ENCODE measurements at places on chromosomes 3 and 15. TPM values are rescaled to one million over a fixed set of nuclear protein-coding genes. Genes with fewer than 3 reads are reported as not detected.

DNA sequence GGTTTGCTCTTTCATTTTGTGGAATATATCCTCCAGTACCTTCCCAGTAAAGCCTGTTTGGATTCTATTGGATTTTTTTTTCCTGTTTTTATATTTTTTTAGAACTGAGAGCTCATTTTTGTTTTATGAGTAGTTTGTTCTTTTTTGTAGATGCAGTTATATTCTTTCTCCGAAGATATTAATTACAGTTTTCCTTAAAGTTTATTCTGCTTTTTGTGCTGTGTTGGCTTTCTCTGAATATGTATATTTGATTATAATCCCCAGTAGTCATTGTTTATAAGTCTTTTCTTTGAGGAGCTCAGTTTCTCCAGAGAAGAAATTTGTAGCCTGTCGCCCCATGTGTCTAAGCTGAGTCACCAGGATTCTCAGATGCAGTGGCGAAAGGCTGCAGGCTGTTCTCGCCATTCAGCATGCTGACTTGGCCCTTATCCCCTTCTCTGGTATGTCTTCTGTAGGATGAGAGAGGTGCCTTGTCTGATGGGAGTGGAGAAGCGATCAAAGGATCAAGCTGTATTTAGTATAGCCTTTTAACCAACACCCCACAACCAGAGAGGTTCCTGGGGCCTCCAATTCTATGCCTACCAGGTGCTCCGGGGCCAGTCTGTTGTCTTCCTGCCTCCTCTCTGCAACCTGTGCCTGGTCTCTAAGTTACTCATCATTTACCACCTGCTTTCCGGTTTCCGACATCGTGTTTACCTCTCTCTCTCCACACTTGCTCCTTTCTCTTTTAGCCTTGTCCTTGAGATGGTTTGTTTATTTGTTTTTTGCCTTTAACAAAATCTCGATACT is 31.7 kb upstream of the MFSD1 start:
- H3K4me3 ChIP-seq, result no peak overlapping the region
- no peaks in the 10 kb centered on the region for H3K4me1 ChIP-seq
- H3K36me3 ChIP-seq, result no peaks in the 10 kb centered on the region
- H3K27ac ChIP-seq, result no peak overlapping the region
- H3K27me3 ChIP-seq, result no peaks in the 10 kb centered on the region

ARHGAP11A gene
- 95.7 TPM for total RNA-seq

DNA sequence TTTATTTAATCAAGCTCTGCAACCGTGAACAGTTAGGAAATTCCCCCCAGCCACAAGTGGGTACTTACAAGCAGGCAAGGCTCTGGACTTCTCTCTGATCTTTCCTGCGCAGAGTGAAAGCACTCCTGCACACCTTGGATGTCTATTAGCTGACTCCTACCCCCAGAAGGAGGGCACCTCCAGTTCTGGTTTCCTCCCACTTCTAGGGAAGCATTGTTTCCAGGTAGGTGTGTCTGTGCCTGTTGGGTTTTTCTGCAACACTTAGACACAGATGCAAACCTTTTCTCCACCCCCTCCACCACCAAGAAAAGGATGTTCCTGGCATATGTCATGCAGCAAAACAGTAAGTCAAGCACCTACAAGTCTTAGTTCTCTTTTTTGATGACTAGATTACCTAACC is at the start of gene ZBED2:
Gene ZBED2, minus strand, starts transcription at position 115 of the 400 bp plus-strand sequence. CDS start 1,145 bp downstream, outside the sequence.
- H3K4me1 ChIP-seq, result peaks cover 53% of the 10 kb centered on the region
- H3K36me3 ChIP-seq, result peaks cover 73% of the 10 kb centered on the region
- DNase-seq, result peak; percentile 72
- H3K27me3 ChIP-seq, result no peaks in the 10 kb centered on the region
- peak within 1 kb of the TSS; percentile 96 for H3K27ac ChIP-seq
- peak within 1 kb of the TSS; percentile 96 for H3K4me3 ChIP-seq

DNA sequence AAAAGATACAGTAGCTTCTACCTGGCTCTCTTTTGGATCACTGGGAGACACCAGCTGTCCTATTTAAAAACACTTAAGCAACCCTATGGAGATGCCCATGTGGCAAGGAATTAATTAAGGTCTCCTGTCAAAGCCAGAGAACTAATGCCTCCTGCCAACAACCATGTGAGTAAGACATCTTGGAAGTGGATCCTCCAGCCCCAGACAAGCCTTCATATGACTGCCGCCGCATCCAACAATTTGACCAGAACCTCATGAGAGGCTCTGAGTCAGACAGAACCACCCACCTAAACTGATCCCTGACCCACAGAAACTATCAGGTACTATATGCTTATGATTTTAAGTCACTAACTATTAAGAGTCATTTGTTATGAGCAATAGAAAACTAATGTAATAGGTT is 22.3 kb downstream of the IFT80 start:
- peaks cover 2% of the 10 kb centered on the region for H3K4me1 ChIP-seq
- H3K27ac ChIP-seq, result no peak overlapping the region
- DNase-seq, result no peak
- no peak overlapping the region for H3K4me3 ChIP-seq

GRCh38 chr3:98986073-98986472 is 84.6 kb upstream of the DCBLD2 start:
- H3K36me3 ChIP-seq, result no peaks in the 10 kb centered on the region
- no peaks in the 10 kb centered on the region for H3K4me1 ChIP-seq
- DNase-seq, result no peak

DNA sequence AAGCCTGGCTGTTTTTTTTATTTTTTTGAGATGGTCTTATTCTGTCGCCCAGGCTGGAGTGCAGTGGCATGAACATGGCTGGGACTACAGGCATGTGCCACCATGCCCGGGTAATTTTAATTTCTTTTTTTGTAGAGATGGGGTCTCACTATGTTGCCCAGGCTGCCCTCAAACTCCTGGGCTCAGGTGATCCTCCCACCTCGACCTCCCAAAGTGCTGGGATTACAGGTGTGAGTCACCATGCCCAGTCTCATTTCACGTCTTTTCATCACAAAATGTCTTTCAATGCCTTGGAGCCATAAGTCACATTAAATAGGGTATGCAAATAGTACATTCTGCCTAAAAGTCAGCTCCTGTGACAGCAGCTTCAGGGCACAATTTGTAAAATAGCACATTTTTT is 52.8 kb downstream of the SOX2 start:
- no peak overlapping the region for H3K27ac ChIP-seq
- H3K4me3 ChIP-seq, result no peak overlapping the region
- H3K36me3 ChIP-seq, result no peaks in the 10 kb centered on the region
- H3K4me1 ChIP-seq, result no peaks in the 10 kb centered on the region
- H3K27me3 ChIP-seq, result no peaks in the 10 kb centered on the region

RAB11A gene
- total RNA-seq, result 163 TPM

- no peaks in the 10 kb centered on the region for H3K4me1 ChIP-seq
- no peak for DNase-seq
- H3K36me3 ChIP-seq, result no peaks in the 10 kb centered on the region
- H3K4me3 ChIP-seq, result no peak overlapping the region
These were observed 145.0 kb downstream of the MYLK start for GRCh38 chr3:123739106-123739505.

DNA sequence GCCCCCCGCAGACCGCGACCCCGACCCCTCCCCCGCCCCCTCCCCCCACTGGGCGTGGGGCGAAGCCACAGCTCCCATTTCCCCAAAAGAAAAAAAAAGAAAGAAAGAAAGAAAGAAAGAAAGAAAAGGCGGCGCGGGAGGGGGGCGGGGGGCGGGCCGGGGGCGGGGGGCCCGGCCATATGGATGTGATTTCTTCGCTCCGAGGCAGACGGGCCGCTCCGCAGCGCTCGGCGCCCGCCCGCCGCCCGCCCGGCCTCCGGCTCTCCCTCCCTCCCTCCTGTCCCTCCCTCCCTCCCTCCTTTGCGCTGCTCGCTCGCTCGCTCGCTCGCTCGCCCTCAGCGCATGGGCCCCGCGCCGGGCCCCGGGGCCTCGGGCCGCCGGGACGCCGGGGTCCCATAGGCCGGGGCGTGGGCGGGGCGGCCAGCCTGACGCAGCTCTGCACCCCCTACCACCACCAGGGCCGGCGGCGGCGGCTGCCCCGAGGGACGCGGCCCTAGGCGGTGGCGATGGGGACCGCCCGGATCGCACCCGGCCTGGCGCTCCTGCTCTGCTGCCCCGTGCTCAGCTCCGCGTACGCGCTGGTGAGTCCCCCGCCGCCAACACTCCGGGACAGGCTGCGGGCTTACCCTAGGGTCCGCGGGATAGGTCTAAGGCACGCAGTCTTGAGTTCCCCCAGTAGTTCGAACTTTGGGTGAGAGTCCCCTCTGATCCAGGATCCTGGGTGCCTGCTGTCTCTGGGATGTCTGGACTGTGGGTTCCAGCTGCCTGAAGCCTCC is 5.7 kb downstream of the PTH1R start:
- H3K27ac ChIP-seq, result no peak overlapping the region
- H3K36me3 ChIP-seq, result no peaks in the 10 kb centered on the region
- peaks cover 68% of the 10 kb centered on the region for H3K27me3 ChIP-seq
- H3K4me3 ChIP-seq, result peak overlapping the region; percentile 74
- H3K4me1 ChIP-seq, result peaks cover 2% of the 10 kb centered on the region
- DNase-seq, result no peak

CDHR4 gene
- total RNA-seq, result not detected

DNA sequence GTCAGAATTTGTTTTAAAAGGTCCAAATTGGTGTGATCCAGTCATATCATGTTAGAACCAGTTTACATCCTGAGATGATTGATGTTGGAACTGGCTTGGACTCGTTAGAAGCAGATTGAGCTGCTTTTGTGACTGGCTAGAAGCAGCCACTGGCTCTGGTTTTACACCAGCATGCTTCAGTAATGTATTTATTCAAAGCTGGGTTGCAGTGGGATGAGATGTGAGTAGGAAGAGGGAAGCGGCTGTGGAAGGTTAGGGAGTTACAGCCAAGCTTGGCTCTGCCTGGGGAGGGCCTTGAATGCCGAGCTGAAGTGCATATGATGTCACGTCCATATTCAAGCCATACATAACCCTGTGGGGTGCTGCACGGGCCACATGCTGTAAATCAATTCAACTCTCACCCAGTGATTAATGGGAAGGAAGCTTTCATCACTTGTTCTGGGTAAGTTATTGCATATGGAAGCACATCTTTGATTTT is 104.0 kb upstream of the SMAD3 start:
- peaks cover 4% of the 10 kb centered on the region for H3K27me3 ChIP-seq
- no peak overlapping the region for H3K27ac ChIP-seq
- peaks cover 6% of the 10 kb centered on the region for H3K4me1 ChIP-seq

DNA sequence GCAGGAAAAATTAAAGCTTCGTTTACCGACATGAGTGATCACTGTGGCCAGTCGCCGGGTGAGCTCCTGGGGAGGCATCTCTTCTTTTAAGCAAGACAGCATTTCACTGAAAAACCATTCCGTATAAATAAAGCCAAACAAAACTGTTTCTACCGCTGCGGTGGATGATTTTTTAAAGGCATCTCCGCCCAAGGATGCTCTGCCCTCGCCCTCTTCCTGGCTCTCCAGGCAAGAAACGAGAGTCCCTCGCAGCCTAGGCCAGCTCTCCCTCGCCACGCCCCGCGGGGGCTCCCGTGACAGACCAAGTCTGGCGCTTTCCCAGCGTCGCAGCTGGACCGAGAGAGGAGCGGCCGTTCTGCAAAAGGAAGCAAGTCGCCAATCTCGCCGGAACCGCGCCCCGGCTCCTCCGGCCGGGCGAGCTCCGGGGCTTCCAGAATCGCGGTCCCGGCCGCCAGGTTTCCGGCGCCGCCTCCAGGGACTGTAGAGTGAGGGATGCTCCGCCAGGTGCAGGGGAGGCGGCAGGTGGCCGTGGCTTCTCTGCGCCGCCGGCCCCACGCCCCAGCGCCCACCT is 458 bp downstream of the MCF2L2 start:
- H3K27ac ChIP-seq, result peak overlapping the region; percentile 57
- H3K27me3 ChIP-seq, result peaks cover 2% of the 10 kb centered on the region
- peak; percentile 82 for DNase-seq
- H3K4me1 ChIP-seq, result peaks cover 35% of the 10 kb centered on the region
- H3K4me3 ChIP-seq, result peak overlapping the region; percentile 82

DNA sequence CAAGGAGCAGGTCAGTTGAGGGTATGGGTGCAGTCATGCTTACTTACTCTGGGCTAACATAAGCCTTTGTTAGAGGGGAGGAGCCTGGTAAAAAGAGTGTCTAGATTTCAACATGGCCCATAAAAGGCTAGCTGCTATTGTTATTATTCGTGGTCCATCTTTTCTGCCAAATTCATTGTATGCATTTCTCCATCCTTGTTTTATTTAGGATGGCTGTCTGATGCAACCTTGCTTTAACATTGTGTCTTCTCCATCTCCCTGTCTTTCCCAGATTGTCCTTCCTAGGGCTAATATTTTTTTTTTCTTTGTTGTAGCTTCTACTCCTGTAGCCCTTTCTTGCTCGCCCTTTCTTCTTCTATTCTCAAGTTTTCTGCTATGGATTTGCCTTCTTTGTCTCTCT is 12.6 kb downstream of the RBMS3 start:
- no peak overlapping the region for H3K4me3 ChIP-seq
- peaks cover 4% of the 10 kb centered on the region for H3K36me3 ChIP-seq
- H3K27me3 ChIP-seq, result no peaks in the 10 kb centered on the region
- no peak for DNase-seq
- no peaks in the 10 kb centered on the region for H3K4me1 ChIP-seq
- H3K27ac ChIP-seq, result no peak overlapping the region

HDC gene
- total RNA-seq, result 2.7 TPM

GLDN gene
- not detected for total RNA-seq

- no peak for DNase-seq
- peaks cover 36% of the 10 kb centered on the region for H3K27me3 ChIP-seq
- no peak overlapping the region for H3K4me3 ChIP-seq
- H3K4me1 ChIP-seq, result no peaks in the 10 kb centered on the region
These were observed 17.1 kb downstream of the TJP1 start for GRCh38 chr15:29805043-29805707.

DNA sequence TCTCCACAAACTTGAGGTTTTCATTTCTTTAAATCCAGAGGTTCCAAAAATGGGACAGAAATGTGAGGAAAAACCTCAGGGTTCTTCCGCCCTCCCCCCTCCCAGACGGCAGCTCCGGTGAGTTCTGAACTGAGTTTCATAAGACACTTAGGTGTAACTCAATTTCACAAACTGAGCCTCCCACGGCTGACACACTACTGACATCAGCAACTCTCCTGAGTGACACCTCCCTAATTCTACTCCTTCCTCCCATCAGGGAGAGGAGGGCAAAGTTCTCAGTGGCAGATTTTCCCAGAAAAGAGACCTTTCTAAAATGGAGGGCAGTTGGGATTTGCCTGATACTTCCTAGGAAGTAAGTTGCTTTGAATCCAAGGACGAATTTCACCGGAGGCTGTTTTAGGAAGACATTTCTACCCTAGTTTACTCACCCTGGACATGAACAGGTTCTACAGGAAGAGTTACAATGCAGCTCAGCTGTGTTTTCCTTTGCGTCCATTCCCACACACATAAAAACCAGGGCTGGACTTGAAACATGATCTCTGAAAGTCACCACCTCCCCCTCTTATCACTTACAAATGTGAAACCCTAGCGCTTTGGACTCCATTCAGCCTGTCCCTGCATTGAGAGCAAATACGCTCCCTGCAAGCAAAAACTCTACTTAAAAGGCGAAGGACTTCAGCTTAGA is 78.1 kb upstream of the LMOD3 start:
- peak overlapping the region; percentile 90 for H3K4me3 ChIP-seq
- peak; percentile 83 for DNase-seq
- H3K4me1 ChIP-seq, result peaks cover 59% of the 10 kb centered on the region
- no peaks in the 10 kb centered on the region for H3K27me3 ChIP-seq
- peaks cover 40% of the 10 kb centered on the region for H3K36me3 ChIP-seq
- peak overlapping the region; percentile 99 for H3K27ac ChIP-seq

TJP1 gene
- not detected for total RNA-seq

- H3K36me3 ChIP-seq, result peaks cover 2% of the 10 kb centered on the region
- no peak overlapping the region for H3K4me3 ChIP-seq
- no peak for DNase-seq
These were observed 5.9 kb downstream of the ADPRH start for GRCh38 chr3:119585208-119585607.

GRCh38 chr3:38552364-38552763 is 56.2 kb downstream of the EXOG start:
- DNase-seq, result no peak
- H3K27me3 ChIP-seq, result peaks cover 2% of the 10 kb centered on the region
- no peaks in the 10 kb centered on the region for H3K4me1 ChIP-seq
- no peaks in the 10 kb centered on the region for H3K36me3 ChIP-seq
